Hepatocyte (in vitro differentiated cells): ENCODE measurements at places on chromosomes 4 and X.

DNA sequence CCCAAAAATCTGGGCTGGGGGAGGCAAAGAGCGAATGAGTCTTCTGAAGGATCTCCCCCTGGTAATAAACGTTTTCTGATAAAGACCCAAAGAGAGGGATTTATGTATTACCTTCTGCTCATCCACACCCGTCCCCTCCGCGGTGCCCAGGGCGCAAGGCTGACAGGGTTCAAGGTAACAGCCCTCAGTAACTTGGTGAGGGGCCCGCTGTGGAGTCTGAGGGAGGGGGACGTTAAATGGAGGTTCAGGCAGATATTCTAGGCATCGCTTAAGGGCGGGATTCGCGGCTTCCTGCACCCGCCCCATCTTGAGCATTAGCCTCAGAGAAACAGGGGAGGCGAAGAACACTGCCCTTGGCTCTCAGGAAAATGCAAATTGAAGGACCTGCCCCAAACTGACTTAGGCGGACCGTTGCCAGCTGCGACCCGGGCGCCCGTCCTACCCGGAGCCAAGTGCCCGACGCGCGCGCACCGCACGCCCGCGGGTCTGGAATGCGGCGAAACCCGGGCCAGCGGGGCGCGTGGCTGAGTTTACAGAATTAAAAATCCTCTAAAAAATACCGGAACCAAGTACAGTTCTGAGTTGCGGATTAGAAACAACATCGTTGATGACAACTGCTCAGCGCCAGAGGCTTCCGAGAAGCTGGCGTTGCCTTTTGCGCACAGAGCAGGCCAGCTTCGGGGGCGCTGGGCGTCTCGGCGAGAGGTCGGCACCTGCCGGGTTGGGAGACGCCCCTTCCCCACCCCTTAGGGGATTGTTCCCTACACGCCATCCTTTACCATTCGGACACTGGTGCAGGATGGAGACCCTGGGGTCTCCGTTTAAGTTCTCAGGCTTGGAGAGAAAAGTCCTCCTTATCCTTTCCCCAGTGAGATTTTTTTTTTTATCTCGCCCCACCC lies 2.8 kb downstream of the HELT start:
- H3K36me3 ChIP-seq, result no peaks in the 10 kb centered on the region
- no peak overlapping the region for H3K4me3 ChIP-seq
- no peak overlapping the region for H3K27ac ChIP-seq
- peaks cover 2% of the 10 kb centered on the region for H3K4me1 ChIP-seq
- no peak for DNase-seq

DNA sequence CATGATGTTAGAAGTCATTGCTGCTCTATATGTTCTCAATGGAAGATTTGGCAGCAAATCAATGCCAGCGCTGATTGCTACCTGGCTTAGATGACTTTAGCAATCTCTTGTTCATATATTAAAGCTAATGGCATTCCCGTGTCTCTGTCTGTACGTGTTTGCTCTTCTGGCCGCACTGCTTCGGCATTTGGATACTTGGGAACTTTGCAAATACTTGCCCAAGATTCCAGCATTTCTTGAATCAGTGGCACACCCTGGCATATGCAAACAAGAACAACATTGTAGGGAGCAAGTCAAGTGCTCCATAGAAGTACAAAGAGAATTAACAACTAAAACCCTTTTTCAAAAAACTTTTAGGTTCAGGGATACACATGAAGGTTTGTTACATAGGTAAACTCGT lies 128.9 kb upstream of the TMEM164 start:
- DNase-seq, result no peak
- H3K36me3 ChIP-seq, result no peaks in the 10 kb centered on the region
- no peak overlapping the region for H3K27ac ChIP-seq
- H3K4me1 ChIP-seq, result no peaks in the 10 kb centered on the region
- H3K27me3 ChIP-seq, result no peaks in the 10 kb centered on the region

DNA sequence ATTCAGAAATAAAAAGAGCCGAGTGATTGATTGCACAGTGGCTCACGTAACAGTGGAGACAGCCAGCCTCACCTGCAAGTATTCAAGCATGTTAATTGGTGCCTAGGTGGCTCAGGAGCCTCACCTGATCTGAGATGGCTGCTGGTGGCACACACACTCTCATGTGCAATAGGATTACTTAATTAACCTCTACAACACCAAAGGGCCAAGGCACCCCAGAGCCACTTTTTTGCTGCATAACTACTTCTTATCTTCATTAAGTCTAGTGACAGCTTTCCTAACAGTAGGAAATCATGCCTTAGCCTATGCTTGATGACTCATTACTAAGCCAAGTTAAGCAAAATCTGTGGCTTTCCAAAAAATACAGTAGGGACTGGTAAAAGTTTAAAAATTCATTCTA lies 117.3 kb upstream of the NOCT start:
- DNase-seq, result peak; percentile 39
- H3K27me3 ChIP-seq, result no peaks in the 10 kb centered on the region
- no peak overlapping the region for H3K4me3 ChIP-seq

- H3K27ac ChIP-seq, result no peak overlapping the region
- H3K4me3 ChIP-seq, result no peak overlapping the region
- H3K27me3 ChIP-seq, result no peaks in the 10 kb centered on the region
- H3K36me3 ChIP-seq, result no peaks in the 10 kb centered on the region
- DNase-seq, result no peak
Measured at GRCh38 chr4:74335341-74336021, 27.2 kb downstream of the EPGN start.

DNA sequence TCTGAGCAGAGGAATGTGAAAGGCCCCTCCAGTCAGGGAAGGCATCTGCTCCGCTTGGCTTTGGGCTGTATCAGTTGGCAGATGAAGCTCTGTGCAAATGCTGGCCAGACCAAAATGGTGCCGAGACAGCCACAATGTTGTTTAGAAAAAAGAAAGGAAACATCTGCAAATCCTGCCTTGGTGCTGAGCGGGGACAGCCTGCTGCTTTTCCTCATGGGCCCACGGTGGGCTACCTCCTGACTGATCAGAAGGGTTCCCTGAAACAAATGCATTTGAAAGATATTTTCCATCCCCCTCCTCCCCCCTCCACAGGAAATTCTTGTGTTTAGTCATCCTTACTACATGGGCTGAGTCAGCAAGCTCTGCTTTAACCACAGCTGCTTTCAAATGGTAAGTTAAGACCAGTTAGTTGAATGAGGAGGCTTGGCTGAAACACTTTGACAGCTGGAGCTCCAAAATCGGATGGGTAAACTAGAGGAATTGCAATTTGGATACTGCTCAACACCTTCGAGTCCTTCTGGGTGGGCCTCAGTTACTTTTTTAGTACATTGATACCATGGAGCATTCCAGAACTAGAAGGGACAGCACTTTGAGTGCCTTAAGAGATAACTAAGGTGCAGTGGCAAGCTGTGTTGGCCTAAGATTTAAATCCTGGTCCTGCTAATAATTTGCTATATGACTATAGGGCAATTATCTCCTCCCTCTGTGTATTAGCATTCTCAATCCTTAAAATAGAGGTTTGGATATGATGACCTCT lies 36.0 kb downstream of the PLAC1 start:
- H3K27ac ChIP-seq, result peak overlapping the region; percentile 58
- no peaks in the 10 kb centered on the region for H3K36me3 ChIP-seq
- DNase-seq, result peak; percentile 40
- no peaks in the 10 kb centered on the region for H3K27me3 ChIP-seq

DNA sequence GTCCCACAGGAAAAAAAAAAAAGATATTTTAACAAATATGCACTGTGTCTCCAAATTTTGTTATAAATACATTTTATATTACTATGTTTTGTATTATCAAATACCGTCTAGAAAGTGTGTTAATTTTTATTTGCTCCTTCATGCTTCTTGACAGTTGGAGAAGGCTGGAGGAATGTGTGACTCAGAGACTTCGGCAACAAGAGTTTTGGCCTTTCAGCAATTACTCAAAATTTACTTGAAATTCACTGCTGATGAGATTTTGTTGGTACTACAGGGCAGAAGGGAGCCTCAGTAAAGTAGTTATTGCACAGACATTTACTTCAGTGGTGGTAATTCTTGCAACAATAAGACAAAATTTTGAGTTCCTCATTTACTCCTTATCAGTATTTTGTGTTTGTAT lies 2164.0 kb downstream of the PCDH7 start:
- DNase-seq, result no peak
- H3K27me3 ChIP-seq, result no peaks in the 10 kb centered on the region
- no peaks in the 10 kb centered on the region for H3K36me3 ChIP-seq
- no peak overlapping the region for H3K4me3 ChIP-seq
- H3K27ac ChIP-seq, result no peak overlapping the region

DNA sequence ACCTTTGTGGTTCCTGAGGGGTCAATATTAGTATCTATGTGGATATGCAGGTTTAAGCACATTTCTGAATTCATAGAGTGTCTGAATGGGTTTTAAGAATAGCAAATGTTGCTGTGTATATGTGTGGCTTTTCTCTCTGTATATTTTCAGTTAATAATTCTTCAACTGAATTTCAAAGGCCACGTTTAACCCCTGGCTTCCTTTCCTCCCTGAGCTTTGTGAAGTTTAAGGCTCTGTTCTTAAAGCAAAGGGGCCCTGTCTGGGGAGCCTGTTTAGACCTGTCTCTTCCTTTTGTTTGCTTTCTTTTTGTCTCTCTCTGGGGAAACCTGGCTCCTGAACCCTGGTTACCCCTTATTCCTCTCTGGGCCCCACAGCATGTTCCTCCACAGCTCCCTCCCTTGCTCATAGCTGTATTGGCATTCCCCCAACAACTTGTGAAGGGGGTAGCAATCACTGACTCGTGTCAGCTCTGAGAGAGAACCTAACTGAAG lies 139.1 kb downstream of the COL4A6 start:
- peak; percentile 44 for DNase-seq
- no peaks in the 10 kb centered on the region for H3K27me3 ChIP-seq
- H3K27ac ChIP-seq, result peak overlapping the region; percentile 69
- no peaks in the 10 kb centered on the region for H3K36me3 ChIP-seq
- peaks cover 20% of the 10 kb centered on the region for H3K4me1 ChIP-seq
